ENCODE measurements at places on chromosomes 3 and 15. TPM values are rescaled to one million over a fixed set of nuclear protein-coding genes. Genes with fewer than 3 reads are reported as not detected.

DNA sequence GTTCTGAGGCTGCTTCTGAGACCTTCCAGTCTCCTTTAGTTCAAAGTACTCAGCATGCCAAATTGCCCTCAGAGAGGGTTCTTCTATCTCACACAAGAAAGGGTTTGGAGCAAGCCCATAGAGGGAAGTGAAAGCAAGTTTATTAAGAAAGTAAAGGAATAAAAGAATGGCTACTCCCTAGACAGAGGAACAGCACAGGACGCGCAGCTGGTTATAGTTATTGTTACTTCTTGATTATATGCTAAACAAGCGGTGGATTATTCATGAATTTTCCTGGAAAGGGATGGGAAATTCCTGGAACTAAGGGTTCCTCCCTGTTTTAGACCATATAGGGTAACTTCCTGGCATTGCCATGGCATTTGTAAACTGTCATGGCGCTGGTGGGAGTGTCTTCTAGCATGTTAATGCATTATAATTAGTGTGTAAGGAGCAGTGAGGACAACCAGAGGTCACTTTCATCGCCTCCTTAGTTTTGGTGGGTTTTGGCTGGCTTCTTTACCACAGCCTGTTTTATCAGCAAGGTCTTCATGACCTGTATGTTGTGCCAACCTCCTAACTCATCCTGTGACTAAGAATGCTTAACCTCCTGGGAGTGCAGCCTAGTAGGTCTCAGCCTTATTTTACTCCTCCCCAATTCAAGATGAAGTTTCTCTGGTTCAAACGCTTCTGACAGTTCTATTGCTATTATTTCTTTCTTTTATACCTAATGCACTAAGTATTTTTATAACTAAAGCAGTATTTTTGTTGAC lies 26.3 kb downstream of the SCN11A start:
- no peak for DNase-seq
- H3K27me3 ChIP-seq, result peaks cover 48% of the 10 kb centered on the region
- H3K27ac ChIP-seq, result no peak overlapping the region
- no peaks in the 10 kb centered on the region for H3K4me1 ChIP-seq

DNA sequence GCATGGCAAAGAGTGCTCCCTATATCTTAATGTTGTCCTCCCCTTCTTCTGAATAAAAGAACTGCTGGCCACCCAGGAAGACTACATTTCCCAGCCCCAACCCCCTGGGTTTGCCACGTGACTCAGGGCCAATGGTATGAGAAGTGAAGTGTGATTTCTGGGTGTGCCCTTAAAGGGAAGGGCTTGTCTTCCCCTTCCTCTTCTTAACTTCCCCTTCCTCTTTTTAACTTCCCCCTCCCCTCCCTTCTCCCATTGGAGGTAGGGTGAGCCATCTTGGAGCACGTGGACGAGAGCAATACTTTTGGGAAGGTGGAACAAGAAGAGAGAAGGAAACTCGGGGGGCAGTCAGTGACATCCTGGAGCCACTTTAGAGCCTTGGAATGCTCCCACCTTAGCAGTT lies 6.8 kb upstream of the KBTBD12 start:
- no peak overlapping the region for H3K4me3 ChIP-seq
- H3K27ac ChIP-seq, result no peak overlapping the region
- H3K4me1 ChIP-seq, result no peaks in the 10 kb centered on the region
- peaks cover 60% of the 10 kb centered on the region for H3K27me3 ChIP-seq
- no peak for DNase-seq

The AMT gene
- 5.9 TPM for total RNA-seq

The OSBPL10 gene
- 8.5 TPM for total RNA-seq

DNA sequence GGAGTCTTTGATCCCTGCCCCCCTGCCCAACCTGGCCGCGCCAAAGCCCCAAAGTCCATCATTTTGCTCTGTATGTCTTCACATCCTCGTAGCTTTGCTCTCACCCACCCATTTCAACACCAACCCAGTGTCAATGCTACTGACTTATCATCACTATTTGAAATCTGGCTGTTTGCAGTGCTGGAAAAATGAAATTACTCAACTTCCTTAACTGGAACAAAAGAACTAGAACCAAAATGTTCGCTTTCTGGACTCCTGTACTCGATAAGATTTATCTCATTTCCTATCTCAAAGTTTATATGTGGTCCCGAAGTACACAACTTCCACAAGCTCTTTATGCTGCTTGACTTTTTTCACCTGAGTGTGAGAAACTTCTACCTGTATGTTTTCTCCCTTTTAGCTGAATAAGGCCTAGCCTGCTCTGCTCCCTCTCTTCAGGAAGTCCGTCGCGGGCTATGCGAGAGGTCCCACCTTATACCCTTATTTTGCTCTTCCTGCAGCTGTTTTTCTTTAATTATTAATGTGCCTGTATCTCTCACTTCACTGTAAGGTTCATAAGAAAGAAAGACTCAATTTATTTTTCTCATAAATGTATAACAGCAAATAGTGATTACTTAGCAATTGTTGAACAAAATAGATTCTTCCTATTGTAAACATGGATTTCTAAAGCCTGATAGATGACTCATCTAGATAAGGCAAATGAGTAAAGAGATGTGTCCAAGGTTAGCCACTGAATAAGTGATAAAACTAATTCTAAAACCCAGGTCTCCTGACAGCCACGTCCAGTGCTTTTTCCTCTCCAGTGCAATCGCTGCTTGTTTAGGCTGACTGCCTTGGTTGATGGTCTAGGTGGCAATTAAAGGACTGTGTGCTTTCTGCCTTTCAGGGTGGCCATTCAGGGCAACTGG lies 464.1 kb upstream of the TPRG1 start:
- no peak overlapping the region for H3K4me3 ChIP-seq
- H3K27me3 ChIP-seq, result no peaks in the 10 kb centered on the region
- H3K36me3 ChIP-seq, result no peaks in the 10 kb centered on the region

DNA sequence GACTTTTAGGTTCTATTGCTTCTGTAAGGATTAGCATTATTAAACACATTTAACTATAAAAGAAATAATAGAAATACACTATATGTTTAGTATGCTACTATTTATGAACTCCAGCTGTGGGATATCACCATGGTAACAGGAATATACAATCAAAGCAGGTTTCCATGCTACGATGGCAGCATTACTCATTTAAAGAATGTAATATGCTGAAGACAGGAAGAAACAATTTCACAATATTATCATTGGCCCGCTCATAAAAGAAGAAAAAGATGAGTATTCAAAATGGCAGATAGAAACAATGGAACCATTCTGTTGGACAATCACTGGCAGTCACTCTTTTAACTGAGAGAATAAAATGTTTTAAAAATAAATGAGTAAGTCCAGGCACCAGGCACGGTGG lies 153.4 kb downstream of the CBLB start:
- H3K4me1 ChIP-seq, result peaks cover 6% of the 10 kb centered on the region
- no peak overlapping the region for H3K27ac ChIP-seq
- peaks cover 5% of the 10 kb centered on the region for H3K36me3 ChIP-seq
- no peak for DNase-seq
- H3K27me3 ChIP-seq, result no peaks in the 10 kb centered on the region

The AQP9 gene
- 0.78 TPM for total RNA-seq
